Tibial nerve (tissue), 4 donors: ENCODE measurements at places on chromosomes 12 and 14. TPM values are rescaled to one million over a fixed set of nuclear protein-coding genes. Genes with fewer than 3 reads are reported as not detected.
A peak's percentile ranks its signal among the peaks of the same experiment; 100 is the strongest.

Gene STXBP6
- total RNA-seq: 37.7 TPM

Gene FMNL3
- total RNA-seq: 48.3 TPM

Gene SIX6
- total RNA-seq: not detected

Gene TMEM233
- total RNA-seq: not detected

DNA sequence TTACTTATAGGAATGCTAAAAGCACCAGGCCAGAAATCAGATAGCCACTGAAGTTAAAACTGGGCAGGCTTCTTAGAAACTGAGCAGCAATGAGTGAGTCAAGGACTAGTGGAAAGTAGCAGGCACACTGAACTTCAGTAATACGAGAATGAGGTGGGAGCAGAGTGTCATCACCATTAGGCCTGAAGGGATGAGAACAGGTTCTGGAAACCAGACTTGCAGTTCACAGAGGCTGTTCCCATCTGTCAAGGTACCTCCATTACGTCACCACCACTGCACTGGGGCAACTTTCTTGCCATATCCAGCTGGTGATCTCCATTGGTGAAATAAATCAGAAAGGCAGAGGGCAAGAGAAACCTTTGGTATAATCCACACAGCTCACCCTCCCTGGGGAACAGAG, 15.6 kb downstream of the ZNF10 start:
- peaks cover 99% of the 10 kb centered on the region for H3K36me3 ChIP-seq
- no peaks in the 10 kb centered on the region for H3K4me1 ChIP-seq
- H3K4me3 ChIP-seq: no peak overlapping the region
- no peak for DNase-seq

GRCh38 chr14:34235643-34236300, 226.3 kb downstream of the SPTSSA start:
- H3K27ac ChIP-seq: no peak overlapping the region
- H3K36me3 ChIP-seq: no peaks in the 10 kb centered on the region
- H3K4me3 ChIP-seq: no peak overlapping the region
- H3K27me3 ChIP-seq: no peaks in the 10 kb centered on the region

DNA sequence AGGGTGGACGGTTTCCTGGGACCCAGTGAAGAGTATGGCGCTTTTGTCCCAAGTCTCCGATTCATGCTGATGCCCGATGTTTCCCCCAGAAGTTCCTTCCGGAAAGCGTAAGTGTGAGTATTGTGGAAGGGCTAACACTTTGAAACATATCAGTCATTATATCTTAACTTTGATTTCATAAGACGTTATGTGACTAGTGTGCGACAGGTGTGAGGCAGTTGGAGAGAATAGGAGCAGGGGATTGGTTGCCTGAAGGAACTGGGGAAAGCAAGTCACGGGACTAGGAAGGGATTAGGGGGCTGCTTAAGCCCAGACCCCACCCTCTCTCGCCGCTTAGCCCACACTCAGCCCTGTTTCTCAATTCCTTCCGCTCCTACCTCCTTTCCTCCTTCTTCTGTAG, 154.9 kb downstream of the CHST11 start:
- H3K27ac ChIP-seq: no peak overlapping the region
- no peak overlapping the region for H3K4me3 ChIP-seq
- H3K27me3 ChIP-seq: no peaks in the 10 kb centered on the region
- no peaks in the 10 kb centered on the region for H3K36me3 ChIP-seq
- H3K4me1 ChIP-seq: no peaks in the 10 kb centered on the region

- peak overlapping the region; percentile 5 for H3K27ac ChIP-seq
- no peak overlapping the region for H3K4me3 ChIP-seq
- peaks cover 6% of the 10 kb centered on the region for H3K4me1 ChIP-seq
- DNase-seq: no peak
Observed at GRCh38 chr14:91009501-91010152, 50.8 kb downstream of the RPS6KA5 start.

GRCh38 chr12:2537868-2538541, 256.8 kb upstream of the FKBP4 start:
- no peaks in the 10 kb centered on the region for H3K36me3 ChIP-seq
- no peak overlapping the region for H3K4me3 ChIP-seq
- H3K27ac ChIP-seq: no peak overlapping the region
- H3K27me3 ChIP-seq: no peaks in the 10 kb centered on the region

DNA sequence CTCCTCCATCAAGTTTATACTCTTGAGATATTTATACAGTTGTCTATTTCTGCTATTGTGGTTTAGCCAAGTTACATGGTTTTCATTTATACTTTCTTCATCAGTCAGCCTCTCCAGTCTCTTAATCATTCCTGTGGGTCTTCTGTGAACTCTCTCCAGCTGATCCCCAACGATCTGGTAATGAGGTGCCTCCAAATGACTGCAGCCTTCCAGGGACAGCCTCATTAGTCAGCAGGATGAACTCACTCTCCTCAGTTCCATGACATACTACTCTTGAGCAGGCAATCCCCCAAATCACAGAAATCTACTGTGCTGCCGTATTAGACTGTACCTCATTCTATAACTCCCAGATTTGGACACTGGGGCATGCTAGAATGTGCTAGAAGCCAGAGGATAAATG, 15.3 kb downstream of the AREL1 start:
- no peak overlapping the region for H3K27ac ChIP-seq
- H3K4me3 ChIP-seq: no peak overlapping the region
- DNase-seq: no peak
- H3K4me1 ChIP-seq: peaks cover 4% of the 10 kb centered on the region
- H3K27me3 ChIP-seq: no peaks in the 10 kb centered on the region
- no peaks in the 10 kb centered on the region for H3K36me3 ChIP-seq

GRCh38 chr12:121980191-121980891, 41.3 kb upstream of the BCL7A start:
- H3K4me1 ChIP-seq: no peaks in the 10 kb centered on the region
- H3K36me3 ChIP-seq: no peaks in the 10 kb centered on the region
- no peak overlapping the region for H3K27ac ChIP-seq
- H3K27me3 ChIP-seq: no peaks in the 10 kb centered on the region

- peak overlapping the region; percentile 81 for H3K4me3 ChIP-seq
- peaks cover 55% of the 10 kb centered on the region for H3K4me1 ChIP-seq
- no peak for DNase-seq
- no peaks in the 10 kb centered on the region for H3K27me3 ChIP-seq
- peak overlapping the region; percentile 94 for H3K27ac ChIP-seq
Observed at GRCh38 chr12:69240631-69240995, 1.2 kb downstream of the CPSF6 start.

- no peak overlapping the region for H3K27ac ChIP-seq
- no peaks in the 10 kb centered on the region for H3K4me1 ChIP-seq
- no peaks in the 10 kb centered on the region for H3K36me3 ChIP-seq
- H3K4me3 ChIP-seq: no peak overlapping the region
- DNase-seq: no peak
- H3K27me3 ChIP-seq: no peaks in the 10 kb centered on the region
Observed at GRCh38 chr14:96213871-96214465, 9.3 kb downstream of the BDKRB2 start.

GRCh38 chr12:55280991-55281390, 15.4 kb downstream of the OR6C6 start:
- no peak overlapping the region for H3K4me3 ChIP-seq
- no peaks in the 10 kb centered on the region for H3K27me3 ChIP-seq
- DNase-seq: no peak
- no peak overlapping the region for H3K27ac ChIP-seq

DNA sequence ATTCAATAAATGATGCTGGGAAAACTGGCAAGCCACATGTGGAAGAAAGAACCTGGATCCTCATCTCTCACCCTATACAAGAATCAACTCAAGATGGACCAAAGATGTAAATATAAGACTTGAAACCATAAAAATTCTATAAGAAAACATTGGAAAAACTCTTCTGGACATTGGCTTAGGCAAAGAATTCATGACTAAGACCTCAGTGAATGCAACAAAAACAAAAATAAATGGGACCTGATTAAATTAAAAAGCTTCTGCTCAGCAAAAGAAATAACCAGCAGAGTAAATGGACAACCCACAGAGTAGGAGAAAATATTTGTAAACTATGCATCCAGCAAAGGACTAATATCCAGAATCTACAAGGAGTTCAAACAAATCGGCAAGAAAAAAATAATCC, 24.6 kb downstream of the ATG2B start:
- H3K4me3 ChIP-seq: no peak overlapping the region
- peaks cover 64% of the 10 kb centered on the region for H3K36me3 ChIP-seq

DNA sequence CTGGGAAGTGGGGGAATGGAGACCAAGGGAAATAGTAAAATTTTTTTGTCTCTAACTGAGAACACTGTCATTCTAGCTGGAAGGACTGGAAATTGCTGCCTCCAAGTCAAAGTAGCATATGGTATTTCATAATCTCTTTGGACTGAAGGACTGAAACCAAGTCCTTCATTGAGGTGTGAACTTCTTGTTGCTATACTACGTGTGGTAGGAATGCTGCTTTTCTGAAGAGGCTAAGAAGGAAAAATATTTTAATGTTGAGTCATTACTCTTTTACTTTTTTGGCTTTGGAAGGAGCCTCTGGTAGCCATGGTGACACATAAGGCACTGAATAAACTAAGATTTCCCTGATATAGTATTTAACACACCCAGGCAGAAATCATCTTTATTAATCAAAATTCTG, 465.4 kb downstream of the NPAS3 start:
- H3K27ac ChIP-seq: no peak overlapping the region
- no peaks in the 10 kb centered on the region for H3K36me3 ChIP-seq
- H3K4me1 ChIP-seq: no peaks in the 10 kb centered on the region
- DNase-seq: no peak
- no peaks in the 10 kb centered on the region for H3K27me3 ChIP-seq

DNA sequence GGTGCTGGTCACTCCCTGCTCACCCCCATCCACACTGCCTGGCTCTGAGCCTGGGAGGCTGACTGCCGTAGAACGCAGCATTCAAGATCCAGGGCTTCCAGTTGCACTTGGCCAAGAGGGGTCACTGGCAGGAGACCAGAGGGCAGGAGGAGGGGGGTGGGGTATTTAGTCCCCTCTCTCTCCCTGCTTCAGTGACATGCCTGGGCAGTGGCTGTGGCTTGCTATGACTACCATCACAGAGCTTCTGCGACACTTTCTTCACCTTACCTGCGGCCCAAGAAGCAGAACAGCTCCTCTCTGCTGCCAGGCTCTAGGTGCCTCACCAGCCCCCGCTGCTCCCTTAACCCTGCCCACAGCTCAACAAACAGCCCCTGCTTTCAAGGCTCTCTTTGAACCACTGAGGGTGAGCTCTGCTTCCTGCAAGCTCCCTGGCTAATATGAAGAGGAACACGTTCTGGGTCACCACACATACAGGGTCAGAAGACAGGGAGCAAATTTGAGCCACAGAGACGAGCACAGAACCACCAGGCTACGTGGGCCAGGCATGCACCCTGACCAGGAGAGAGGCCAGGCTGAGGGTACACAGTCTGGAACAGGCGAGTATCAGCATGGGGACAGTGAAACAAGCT, 55.7 kb downstream of the ITPK1 start:
- peaks cover 52% of the 10 kb centered on the region for H3K4me1 ChIP-seq
- no peaks in the 10 kb centered on the region for H3K27me3 ChIP-seq
- no peaks in the 10 kb centered on the region for H3K36me3 ChIP-seq
- peak overlapping the region; percentile 64 for H3K27ac ChIP-seq

DNA sequence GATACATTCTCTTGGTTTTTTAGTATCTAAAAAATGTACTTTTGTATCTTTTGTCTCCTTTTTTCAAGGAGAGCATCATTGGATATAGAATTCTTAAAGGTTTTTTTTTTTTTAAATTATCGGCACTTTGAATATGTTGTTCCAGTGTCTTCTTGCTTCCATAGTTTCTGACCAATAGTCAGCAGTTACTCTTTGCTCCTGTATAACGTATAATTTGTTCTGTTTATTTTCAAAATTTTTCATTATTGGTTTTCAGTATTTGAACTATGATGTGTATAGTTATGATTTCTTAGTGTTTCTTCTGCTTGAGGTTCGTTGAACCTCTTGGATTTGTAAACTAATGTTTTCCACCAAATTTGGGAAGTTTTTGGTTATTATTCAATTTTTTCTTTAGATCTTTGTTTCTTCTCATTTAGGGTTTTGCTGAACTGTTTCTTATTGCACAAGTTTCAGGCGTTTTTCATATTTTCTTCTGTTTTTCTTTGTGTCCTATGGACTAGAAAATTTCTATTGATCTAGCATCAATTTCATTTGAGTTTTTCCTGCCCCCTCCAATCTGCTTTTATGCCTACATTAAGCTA, 93.9 kb downstream of the PLBD1 start:
- no peaks in the 10 kb centered on the region for H3K27me3 ChIP-seq
- no peaks in the 10 kb centered on the region for H3K4me1 ChIP-seq
- H3K27ac ChIP-seq: no peak overlapping the region

- H3K27me3 ChIP-seq: no peaks in the 10 kb centered on the region
- no peak overlapping the region for H3K27ac ChIP-seq
- H3K36me3 ChIP-seq: no peaks in the 10 kb centered on the region
Observed at GRCh38 chr14:103897075-103897947, 30.9 kb upstream of the TDRD9 start.

DNA sequence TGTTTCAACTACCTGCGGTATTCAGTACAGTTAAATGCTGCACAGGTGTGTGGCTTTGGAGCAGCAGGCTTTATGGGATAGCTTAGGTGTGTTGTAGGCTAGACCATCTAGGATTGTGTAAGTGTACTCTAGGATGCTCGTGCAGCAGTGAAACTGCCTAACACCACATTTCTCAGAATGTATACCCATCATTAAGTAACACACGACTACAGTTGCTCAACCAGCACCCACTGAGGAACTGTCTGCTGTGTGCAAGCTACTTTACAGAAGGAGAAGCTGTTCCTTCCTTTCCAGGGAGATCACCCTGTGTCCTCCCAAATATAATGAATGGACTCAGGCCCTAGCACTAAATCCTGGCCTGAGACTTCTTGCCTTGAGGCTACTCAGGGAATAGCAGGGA, 94.8 kb downstream of the SLC24A4 start:
- H3K27me3 ChIP-seq: no peaks in the 10 kb centered on the region
- H3K36me3 ChIP-seq: no peaks in the 10 kb centered on the region
- H3K4me3 ChIP-seq: no peak overlapping the region
- H3K4me1 ChIP-seq: no peaks in the 10 kb centered on the region

DNA sequence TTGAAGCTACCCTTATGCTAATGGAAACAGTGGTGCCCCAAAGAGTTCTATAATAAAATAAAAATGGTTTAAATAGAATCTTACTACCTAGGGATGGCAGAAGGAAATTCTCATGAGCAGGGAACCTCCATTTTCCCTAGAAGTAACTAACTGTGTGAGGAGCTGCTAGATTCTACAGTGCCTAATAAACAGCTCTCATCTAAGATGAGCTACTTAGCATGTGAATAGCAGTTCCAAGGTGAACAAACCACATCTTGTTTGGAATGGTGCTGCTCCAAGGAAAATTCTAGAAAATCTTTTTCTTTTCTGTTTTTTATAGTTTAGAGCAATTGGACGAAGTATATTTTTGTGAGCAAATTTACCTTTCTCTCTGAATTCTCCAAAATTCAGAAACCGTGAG, 1015.3 kb upstream of the NOVA1 start:
- H3K4me3 ChIP-seq: no peak overlapping the region
- no peaks in the 10 kb centered on the region for H3K27me3 ChIP-seq
- no peak for DNase-seq
- H3K36me3 ChIP-seq: no peaks in the 10 kb centered on the region
- H3K4me1 ChIP-seq: no peaks in the 10 kb centered on the region

- no peak overlapping the region for H3K27ac ChIP-seq
- no peaks in the 10 kb centered on the region for H3K27me3 ChIP-seq
- no peaks in the 10 kb centered on the region for H3K36me3 ChIP-seq
- no peak for DNase-seq
- peaks cover 25% of the 10 kb centered on the region for H3K4me1 ChIP-seq
Observed at GRCh38 chr12:31368666-31369361, 42.9 kb upstream of the SINHCAF start.

- H3K4me3 ChIP-seq: no peak overlapping the region
Observed at GRCh38 chr12:104966677-104967076, 8.6 kb upstream of the SLC41A2 start.
